IMR-90 (cell line): ENCODE measurements at places on chromosomes 7 and 10.

DNA sequence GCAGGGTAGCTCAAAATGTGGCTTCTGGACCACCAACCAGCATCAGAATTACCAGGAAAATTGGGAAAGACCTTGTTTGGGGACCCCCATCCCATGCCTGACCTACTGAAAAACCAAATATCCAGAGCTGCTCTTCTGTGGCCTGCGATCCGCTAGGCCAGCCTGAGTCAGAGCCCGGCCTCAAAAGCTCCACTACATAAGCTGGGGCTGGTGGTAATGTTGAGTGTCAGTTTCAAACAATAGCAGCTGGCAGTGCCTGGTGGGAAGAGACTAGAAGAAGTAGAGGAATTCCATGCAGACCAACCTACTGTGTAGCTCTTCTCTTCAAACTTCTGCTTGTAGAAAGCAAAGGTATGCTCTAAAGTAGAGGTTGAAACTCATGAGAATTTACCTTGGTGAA, 52.0 kb downstream of the KLRG2 start:
- H3K36me3 ChIP-seq = peaks cover 9% of the 10 kb centered on the region
- no peaks in the 10 kb centered on the region for H3K27me3 ChIP-seq
- H3K4me1 ChIP-seq = no peaks in the 10 kb centered on the region; the same call in 1 of the 2 replicates
- H3K4me3 ChIP-seq = no peak overlapping the region
- DNase-seq = peak; percentile 25
- no peak overlapping the region for H3K27ac ChIP-seq

- no peak overlapping the region for H3K27ac ChIP-seq
- no peaks in the 10 kb centered on the region for H3K4me1 ChIP-seq
- H3K27me3 ChIP-seq = peaks cover 3% of the 10 kb centered on the region
- H3K4me3 ChIP-seq = no peak overlapping the region
- no peaks in the 10 kb centered on the region for H3K36me3 ChIP-seq
Measured at GRCh38 chr10:12572281-12572680, 222.9 kb downstream of the CAMK1D start.

- DNase-seq = peak; percentile 74
- H3K27ac ChIP-seq = peak overlapping the region; percentile 2; the same call in 1 of the 2 replicates
- H3K4me1 ChIP-seq = peaks cover 2% of the 10 kb centered on the region
- no peaks in the 10 kb centered on the region for H3K36me3 ChIP-seq
- H3K27me3 ChIP-seq = no peaks in the 10 kb centered on the region
Measured at GRCh38 chr10:21364196-21365114, 161.0 kb downstream of the SKIDA1 start.

GRCh38 chr7:94028768-94029167, 24.6 kb upstream of the BET1 start:
- H3K27me3 ChIP-seq = peaks cover 14% of the 10 kb centered on the region
- H3K4me1 ChIP-seq = peaks cover 2% of the 10 kb centered on the region; the same call in 1 of the 2 replicates
- no peak overlapping the region for H3K27ac ChIP-seq
- H3K36me3 ChIP-seq = no peaks in the 10 kb centered on the region
- no peak overlapping the region for H3K4me3 ChIP-seq

- peaks cover 8% of the 10 kb centered on the region for H3K36me3 ChIP-seq
- no peaks in the 10 kb centered on the region for H3K4me1 ChIP-seq
- DNase-seq = no peak
- no peak overlapping the region for H3K4me3 ChIP-seq
Measured at GRCh38 chr10:22560913-22561239, 153.5 kb downstream of the PIP4K2A start.

DNA sequence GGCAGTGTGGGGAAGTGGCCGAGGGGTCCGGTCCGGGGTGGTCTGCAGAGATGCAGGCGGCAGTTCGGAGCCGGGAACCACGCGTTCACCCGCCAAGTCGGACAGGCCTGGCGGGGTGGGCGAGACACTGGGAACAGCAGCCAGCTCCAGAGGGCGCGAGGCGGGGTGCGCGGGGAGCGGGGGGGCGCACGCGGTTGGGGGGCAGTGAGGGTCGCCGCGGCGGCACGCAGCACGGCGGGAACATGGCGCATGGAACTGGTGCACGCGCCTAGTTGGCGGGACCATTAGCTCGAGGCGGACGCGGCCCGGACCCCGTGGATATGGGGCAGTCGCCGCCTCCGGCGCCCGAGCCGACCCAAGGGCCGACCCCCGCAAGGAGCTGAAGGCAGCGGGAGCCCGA, 635.9 kb downstream of the ZNF37A start:
- H3K36me3 ChIP-seq = no peaks in the 10 kb centered on the region
- no peak overlapping the region for H3K27ac ChIP-seq
- no peak for DNase-seq
- H3K4me1 ChIP-seq = no peaks in the 10 kb centered on the region
- H3K4me3 ChIP-seq = no peak overlapping the region

- H3K27ac ChIP-seq = no peak overlapping the region
- no peaks in the 10 kb centered on the region for H3K36me3 ChIP-seq
- H3K4me1 ChIP-seq = no peaks in the 10 kb centered on the region
- H3K4me3 ChIP-seq = no peak overlapping the region
Measured at GRCh38 chr7:16193631-16194030, 227.7 kb downstream of the CRPPA start.

- peaks cover 19% of the 10 kb centered on the region for H3K27me3 ChIP-seq
- no peaks in the 10 kb centered on the region for H3K36me3 ChIP-seq
- H3K4me3 ChIP-seq = no peak overlapping the region
- H3K4me1 ChIP-seq = no peaks in the 10 kb centered on the region
Measured at GRCh38 chr7:101258243-101258731, 13.4 kb upstream of the FIS1 start.

DNA sequence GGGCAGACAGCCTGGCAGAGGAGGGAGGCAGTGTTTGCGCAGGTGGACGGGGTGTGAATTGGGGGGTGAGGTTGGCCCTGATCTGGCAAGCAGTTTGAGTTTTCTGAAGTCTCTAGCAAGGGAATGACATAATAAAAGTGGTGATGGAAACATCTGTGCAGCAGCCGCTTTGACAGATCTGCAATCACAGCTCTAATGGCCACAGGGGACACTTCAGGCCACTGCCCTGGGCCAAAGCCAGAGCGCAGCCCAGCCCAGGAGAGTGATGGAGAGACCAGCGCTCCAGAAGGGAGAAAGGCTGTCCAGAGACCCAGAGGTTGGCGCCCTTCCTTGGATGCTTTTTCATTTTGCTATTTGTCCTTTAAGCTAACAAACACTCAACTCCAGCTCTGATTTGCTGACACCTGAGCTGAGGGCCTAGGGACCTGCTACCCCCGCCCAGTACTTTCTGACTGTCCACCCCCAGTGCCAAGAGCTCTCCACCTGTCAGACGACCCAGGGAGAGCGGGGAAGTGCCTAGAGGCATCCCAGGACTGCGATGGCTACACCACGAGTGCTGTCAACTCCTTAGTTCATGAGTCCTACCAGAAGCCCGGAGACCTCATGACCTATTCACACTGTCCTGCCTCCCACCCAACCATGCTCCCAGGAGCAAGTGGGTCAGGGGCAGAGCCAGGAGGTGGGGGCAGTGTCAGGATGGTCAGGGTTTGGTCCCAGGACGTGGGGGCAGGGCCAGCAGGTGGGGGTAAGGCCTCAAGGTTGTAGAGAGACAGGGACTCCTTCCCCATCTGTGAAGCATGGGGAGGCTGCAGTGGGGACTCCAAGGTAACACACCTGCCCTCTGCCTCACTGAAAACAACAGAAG, 112.6 kb downstream of the PRKAG2 start:
- H3K4me1 ChIP-seq = no peaks in the 10 kb centered on the region
- H3K27me3 ChIP-seq = peaks cover 70% of the 10 kb centered on the region
- no peak overlapping the region for H3K27ac ChIP-seq
- no peak overlapping the region for H3K4me3 ChIP-seq
- no peaks in the 10 kb centered on the region for H3K36me3 ChIP-seq

- no peaks in the 10 kb centered on the region for H3K36me3 ChIP-seq
- 0 out of 2 replicates have a peak overlapping the region, but pooled peaks have one; percentile 87 for H3K27ac ChIP-seq
- no peaks in the 10 kb centered on the region for H3K27me3 ChIP-seq
- no peak overlapping the region for H3K4me3 ChIP-seq
- peaks cover 14% of the 10 kb centered on the region for H3K4me1 ChIP-seq
Measured at GRCh38 chr7:116443101-116443523, 56.4 kb upstream of the CAV2 start.

- no peaks in the 10 kb centered on the region for H3K4me1 ChIP-seq
- no peak for DNase-seq
- no peaks in the 10 kb centered on the region for H3K36me3 ChIP-seq
- H3K27ac ChIP-seq = no peak overlapping the region
Measured at GRCh38 chr10:124601431-124602120, 140.0 kb downstream of the LHPP start.

GRCh38 chr10:71627956-71628355, 91.6 kb downstream of the C10orf105 start:
- no peak for DNase-seq
- peaks cover 49% of the 10 kb centered on the region for H3K27me3 ChIP-seq
- H3K36me3 ChIP-seq = no peaks in the 10 kb centered on the region
- H3K4me3 ChIP-seq = no peak overlapping the region

- DNase-seq = peak; percentile 58
- no peak overlapping the region for H3K27ac ChIP-seq
- H3K4me3 ChIP-seq = no peak overlapping the region
- no peaks in the 10 kb centered on the region for H3K27me3 ChIP-seq
- no peaks in the 10 kb centered on the region for H3K36me3 ChIP-seq
Measured at GRCh38 chr7:129295015-129295423, 70.2 kb downstream of the AHCYL2 start.

- no peaks in the 10 kb centered on the region for H3K27me3 ChIP-seq
- no peaks in the 10 kb centered on the region for H3K36me3 ChIP-seq
- DNase-seq = no peak
- H3K27ac ChIP-seq = no peak overlapping the region
Measured at GRCh38 chr10:132677096-132677472, 108.9 kb downstream of the NKX6-2 start.

- H3K27ac ChIP-seq = peak overlapping the region; percentile 11; the same call in 1 of the 2 replicates
- peaks cover 5% of the 10 kb centered on the region for H3K27me3 ChIP-seq
- H3K36me3 ChIP-seq = no peaks in the 10 kb centered on the region; the same call in 1 of the 2 replicates
- DNase-seq = peak; percentile 37
Measured at GRCh38 chr10:15369256-15370211, 1.6 kb downstream of the FAM171A1 start.

- no peak overlapping the region for H3K4me3 ChIP-seq
- peaks cover 1% of the 10 kb centered on the region; the same call in 1 of the 2 replicates for H3K4me1 ChIP-seq
- peaks cover 3% of the 10 kb centered on the region; the same call in 1 of the 2 replicates for H3K36me3 ChIP-seq
- no peak for DNase-seq
- H3K27ac ChIP-seq = no peak overlapping the region
Measured at GRCh38 chr7:127793582-127793981, 141.6 kb downstream of the SND1 start.

DNA sequence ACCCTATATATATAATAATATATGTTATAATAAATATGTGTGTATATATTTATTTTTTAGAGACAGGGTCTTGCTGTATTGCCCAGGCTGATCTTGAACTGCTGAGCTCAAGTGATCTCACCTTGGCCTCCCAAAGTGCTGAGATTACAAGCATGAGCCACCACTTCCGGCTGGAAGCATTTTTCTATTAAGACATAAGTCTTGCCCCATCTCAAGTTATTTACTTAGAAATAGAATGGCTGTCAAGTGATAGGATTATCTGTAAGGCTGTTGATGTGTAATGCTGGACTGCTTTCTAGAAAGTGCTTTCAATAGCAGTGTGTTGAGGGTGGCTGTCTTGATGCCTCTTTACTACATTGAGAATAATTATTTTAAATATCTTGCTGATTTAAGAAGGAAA, 65.2 kb downstream of the ZMYND11 start:
- DNase-seq = peak; percentile 33
- H3K27ac ChIP-seq = no peak overlapping the region
- peaks cover 5% of the 10 kb centered on the region; the same call in 1 of the 2 replicates for H3K4me1 ChIP-seq
- H3K36me3 ChIP-seq = peaks cover 3% of the 10 kb centered on the region
- no peaks in the 10 kb centered on the region for H3K27me3 ChIP-seq
- no peak overlapping the region for H3K4me3 ChIP-seq

DNA sequence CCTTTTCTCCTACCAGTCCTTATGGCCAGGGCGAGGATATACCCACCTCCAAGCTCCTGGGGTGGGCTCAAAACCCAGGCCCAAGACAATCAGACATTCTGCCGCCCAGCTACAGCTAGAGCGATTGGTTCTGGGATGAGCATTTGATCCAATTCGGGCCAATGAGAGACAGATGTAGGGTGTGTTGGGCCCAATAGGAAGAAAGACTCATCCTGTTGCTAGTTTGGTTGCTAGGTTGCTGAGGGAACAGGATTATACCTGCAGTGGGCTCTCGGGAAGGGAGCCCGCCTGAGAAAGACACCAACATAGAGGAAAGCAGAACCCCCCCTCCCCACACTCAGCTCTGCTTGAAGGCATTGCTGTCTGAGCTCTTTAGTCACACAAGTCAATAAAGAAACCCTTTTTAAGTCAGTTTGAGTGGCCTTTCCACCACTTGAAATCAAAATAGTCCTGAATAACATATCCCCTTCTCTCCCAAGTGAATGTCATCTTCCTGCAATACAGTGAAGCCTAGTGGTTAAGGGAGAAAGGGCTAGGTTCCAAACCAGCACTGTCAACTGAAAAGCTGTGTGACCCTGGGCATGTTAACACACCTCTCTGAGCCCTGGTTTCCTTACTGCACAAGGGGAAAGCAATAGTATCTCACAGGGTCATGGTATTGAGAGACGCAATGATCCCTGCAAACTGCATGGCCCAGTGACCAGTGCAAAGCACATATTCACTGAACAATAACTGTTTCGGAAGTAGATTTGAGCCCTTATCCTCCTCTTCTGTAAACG, 21.8 kb downstream of the ITPRIP start:
- peaks cover 36% of the 10 kb centered on the region for H3K4me1 ChIP-seq
- no peak for DNase-seq
- peak overlapping the region; percentile 44; the same call in 1 of the 2 replicates for H3K27ac ChIP-seq
- peaks cover 37% of the 10 kb centered on the region for H3K36me3 ChIP-seq
- no peaks in the 10 kb centered on the region for H3K27me3 ChIP-seq

GRCh38 chr7:28096713-28097112, 83.9 kb downstream of the JAZF1 start:
- no peak overlapping the region for H3K27ac ChIP-seq
- H3K4me3 ChIP-seq = no peak overlapping the region
- DNase-seq = peak; percentile 72

DNA sequence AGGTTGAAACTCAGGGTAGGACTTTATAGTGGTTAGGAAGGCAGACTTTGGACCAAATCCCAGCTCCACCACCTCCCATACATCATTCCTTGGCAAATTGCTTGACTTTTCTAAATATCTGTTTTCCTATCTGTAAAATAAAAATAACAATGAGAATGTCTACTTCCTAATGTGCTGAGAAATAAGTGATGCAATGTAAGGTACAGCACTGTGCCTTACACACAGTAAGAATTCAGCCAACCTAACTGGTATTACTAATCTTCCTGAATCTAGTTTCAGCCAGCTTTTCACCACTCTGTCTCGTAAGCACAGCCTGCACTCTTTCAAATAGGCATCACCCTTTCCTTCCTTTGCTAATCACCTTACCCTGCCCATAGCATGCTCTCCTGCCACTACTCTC, 9.7 kb downstream of the PRLHR start:
- H3K4me3 ChIP-seq = no peak overlapping the region
- no peaks in the 10 kb centered on the region for H3K36me3 ChIP-seq
- no peak overlapping the region for H3K27ac ChIP-seq
- peaks cover 2% of the 10 kb centered on the region for H3K27me3 ChIP-seq
- DNase-seq = no peak
- no peaks in the 10 kb centered on the region for H3K4me1 ChIP-seq
